ENCODE measurements at places on chromosomes 5 and 9.

GRCh38 chr5:77312413-77312812, 101.9 kb downstream of the PDE8B start:
- no peak for DNase-seq

GRCh38 chr5:158054223-158055110, 195.5 kb upstream of the CLINT1 start:
- no peak for DNase-seq

DNA sequence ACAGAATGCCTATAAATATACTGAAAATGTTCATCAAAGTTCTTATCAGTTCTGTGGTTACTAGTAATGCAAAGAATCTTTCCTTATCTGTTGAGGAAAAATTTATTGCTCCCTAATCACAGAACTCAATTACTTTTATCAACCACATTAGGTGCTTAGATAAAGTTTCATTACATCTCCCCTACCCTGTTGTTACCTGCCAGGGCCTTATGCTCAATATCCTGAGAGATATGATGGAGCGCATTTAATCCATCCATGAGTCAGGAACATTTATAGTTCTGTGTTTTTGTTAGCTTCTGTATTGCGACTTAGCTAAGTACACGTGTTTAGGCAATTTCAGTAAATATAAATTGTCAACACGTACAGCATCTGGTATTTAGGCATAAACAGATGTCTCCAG, 164.3 kb upstream of the ST8SIA4 start:
- no peak for DNase-seq

GRCh38 chr9:105047742-105048041, 119.7 kb upstream of the ABCA1 start:
- DNase-seq: no peak

- no peak for DNase-seq
Observed at GRCh38 chr5:3022665-3023064, 271.2 kb upstream of the IRX2 start.

DNA sequence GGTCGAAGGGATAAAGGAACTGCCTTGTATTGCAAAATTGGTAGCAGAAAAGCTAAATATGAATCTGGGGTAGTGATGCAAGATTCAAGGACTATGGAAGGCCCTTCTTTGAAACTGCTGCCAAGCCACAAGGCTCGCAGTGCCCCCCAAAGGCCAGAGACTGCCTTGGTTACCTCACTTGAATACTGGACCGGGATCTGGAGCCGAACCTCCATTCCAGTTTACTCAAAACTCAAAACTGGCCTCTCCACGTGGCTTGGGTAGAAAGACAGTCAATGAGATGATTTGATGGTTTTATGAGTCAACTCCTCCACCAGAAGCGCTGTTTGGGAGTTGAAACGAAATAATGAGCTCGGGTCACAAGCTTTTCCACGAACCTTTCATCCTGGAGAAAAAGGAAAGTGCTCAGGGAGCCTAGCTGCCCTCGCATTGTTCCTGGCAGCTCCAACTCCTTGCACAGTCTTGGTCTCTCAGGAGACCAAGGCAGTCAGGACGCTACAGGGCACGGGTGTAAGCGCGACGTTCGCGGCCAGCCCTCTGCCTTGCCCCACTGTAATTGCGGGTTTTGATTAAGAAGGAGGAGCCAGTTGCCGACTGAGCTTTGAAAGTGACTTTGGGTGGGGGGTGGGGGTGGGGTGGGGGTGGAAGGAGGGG, 2.8 kb downstream of the ST8SIA4 start:
- peak; percentile 71 for DNase-seq

DNA sequence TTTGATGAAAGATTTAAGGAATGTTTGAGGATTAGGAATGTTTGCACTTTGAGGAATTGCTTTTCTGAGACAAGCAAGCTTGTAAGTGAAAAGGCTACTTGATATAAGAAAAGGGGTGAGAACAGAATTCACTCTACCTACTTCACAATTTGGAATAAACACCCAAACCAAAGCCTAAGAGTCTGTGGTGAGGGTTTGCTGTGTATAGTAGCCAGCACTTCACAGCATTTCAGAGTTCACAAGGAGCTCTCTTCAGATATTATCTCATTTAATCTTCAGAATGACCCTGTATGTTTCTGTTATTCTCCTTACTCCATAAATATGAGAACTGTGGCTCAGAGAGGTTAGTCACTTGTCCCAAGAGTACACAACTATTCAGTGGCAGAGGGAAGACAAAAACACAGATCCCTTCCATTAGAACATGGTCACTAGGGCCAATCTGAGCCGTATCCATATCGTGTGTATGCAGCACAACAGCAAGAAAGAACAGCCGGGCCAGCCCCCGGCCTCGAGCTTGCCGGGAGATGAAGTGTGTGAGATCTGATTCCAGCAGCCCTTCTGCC, 92.4 kb downstream of the FRMD3 start:
- no peak for DNase-seq

DNA sequence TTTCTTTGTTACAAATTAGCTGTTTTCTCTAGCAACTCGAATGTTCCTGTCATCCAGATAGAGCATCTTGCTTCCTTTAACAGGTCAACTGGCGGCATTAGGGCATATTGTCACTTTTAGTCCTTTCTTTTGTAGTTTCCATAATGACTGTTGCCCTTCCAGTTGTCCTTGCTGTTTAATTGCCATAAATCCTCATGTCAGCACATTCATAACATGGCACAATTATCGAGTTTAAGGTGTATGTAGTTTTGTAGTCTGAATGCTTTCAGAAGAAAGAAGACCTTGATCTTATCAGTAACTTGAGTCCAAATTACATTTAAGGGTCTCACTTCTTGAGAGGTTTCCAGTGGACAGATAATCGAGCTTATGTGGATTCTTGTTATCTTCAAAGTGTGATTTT, 161.7 kb upstream of the CDH12 start:
- no peak for DNase-seq

- peak; percentile 78 for DNase-seq
Observed at GRCh38 chr5:35853631-35854030, 3.1 kb upstream of the IL7R start.

DNA sequence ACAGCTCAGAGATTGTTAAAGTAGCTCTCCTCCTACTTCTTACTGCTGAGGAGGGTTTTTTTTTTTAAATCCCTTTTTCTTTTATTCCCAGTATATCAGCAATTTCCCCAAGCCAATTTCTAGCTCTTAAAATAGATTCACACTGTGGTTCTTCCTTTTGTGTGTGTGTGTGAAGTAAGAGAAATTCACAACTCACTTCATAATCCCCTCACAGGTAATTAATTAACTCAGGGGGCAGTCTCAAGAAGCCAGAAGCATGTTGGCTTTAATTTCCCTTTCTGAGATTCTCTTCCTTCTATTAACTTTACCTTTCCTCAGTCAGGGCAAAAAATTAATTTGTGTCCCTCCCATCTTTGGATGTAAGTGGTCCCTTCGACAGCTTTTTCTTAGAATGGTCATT, 71.0 kb upstream of the HMHB1 start:
- no peak for DNase-seq

DNA sequence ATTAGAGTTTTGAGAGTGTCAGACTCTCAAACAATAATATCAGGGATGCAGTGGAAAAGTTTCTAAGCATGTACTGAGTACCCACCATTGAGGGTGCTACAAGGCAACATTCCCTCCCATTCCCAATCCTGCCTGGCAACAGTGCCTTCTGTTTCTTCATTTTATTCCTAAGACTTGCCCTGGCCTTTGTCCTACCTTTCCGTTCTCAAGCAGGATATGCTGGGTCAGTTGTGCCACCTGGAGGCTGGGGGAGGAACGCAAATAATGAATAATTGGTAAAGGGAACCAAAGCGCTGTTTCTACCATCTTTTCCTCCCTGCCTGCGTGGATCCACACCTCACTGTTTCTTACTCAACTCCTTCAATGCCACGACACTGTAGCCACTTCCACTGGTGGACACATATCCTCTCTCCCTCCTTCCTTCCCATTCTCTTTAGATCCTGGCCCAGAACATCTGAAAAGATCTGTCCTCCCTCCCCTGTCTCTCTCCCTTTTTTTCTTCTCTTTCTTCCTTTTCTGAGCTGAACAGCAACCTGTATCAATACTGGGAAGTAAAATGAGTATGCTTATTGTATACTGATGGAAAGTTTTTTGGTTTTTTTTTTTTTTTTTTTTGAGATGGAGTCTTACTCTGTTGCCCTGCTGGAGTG, 149.5 kb downstream of the C9orf152 start:
- peak; percentile 58 for DNase-seq
